GM12878 (cell line): ENCODE measurements at places on chromosomes 2 and 18.

- DNase-seq: no peak
These were observed 46.5 kb upstream of the NFU1 start for GRCh38 chr2:69483696-69484095.

- no peak for DNase-seq
These were observed 2.1 kb downstream of the PROKR1 start for GRCh38 chr2:68645523-68645922.

DNA sequence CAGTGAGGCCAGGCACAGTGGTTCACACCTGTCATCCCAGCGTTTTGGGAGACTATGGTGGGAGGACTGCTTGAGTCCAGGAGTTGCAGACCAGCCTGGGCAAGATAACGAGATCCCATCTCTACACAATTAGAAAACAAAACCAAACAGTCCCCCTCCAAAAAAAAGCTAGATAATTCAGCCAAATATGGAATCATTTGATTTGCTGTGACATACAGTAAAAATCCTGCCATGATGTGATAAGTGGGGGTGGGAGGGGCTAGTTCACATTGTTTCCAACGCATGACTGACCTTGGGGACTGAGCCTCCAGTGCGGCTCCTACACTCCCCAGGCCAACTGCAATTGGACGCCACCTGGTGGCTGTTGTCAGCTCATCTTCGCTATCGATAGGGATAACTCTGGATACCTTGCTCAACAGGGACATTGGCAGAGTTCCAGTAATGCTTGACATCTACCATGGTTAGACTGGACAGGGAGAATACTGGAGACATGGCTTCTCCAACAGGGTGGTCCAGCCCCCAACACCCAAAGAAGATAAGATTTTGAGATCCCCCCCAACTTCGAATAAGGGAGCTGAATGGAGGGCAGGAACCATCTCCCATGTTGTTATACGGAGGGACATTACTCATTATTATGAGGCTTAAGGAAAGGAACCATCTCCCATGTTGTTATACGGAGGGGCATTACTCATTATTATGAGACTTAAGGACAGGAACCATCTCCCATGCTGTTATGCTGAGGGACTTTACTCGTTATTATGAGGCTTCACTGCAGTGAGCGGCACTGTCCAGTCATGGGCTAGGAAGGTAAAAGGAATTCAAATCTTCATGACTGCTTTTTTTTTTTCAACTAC lies 135.9 kb downstream of the TGIF1 start:
- no peak for DNase-seq

GRCh38 chr2:42076357-42077225 lies 28.8 kb downstream of the PKDCC start:
- DNase-seq: no peak

DNA sequence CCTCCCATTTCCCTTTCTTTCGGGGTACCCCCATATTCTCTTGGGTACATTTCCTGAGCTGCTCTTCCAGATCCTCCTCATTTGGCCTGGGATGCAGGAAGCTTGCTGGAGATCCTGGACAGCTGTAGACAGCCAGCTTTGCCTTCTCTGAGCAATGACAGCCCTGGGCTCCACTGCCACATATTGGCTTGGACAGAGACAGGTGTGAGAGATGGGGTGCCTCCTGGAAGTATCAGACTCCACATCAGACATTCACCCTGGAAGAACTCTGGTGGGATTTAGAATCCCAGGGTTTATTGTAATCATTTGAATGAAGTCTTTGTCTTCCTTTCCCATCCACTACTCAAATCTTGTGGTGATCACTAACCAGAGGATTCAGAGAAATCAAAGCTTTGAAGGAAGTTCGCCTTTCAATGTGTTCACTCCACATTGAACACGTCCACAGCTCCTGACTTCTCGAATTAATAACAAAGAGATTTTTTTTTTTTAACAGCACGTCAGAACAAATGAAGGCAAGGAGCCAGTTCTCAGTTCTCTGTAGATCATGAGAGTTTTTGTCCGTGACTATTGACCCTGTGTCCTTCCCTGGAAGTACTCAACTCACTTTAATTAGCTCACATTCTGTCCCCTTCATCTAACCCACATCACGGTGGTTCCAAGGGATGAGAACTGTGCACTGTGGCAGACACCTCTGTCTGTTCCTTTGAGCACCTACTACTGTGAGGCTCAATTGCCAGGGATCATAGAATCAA lies 377.6 kb upstream of the TRIB2 start:
- no peak for DNase-seq

DNA sequence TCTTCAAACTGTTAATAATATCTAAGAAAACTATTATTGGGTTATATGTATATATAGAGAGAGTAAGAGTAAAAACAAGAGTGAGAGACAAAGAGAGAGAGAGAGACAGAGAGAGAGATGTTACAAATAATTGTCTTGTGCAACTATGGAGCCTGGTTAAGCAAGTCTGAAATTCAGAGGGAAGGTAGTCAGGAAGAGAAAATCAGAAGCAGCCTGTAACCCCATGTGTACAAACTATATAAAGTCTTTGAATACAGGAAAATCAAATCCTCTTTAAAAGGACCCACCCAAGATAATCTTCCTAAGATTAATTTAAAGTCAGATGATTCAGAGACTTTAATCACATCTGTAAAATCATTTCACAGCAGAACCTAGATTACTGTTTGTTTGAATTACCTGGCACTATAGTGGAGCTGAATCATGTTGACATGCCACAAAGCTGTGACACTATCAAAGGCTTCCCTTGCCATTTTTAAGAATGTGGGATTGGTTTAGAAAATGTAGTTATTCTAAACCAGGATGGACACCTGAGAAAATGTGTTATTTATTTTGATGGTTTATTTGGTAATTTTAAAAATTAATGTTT lies 301.7 kb upstream of the FSIP2 start:
- no peak for DNase-seq

GRCh38 chr2:188984680-188985079 lies 10.5 kb downstream of the COL3A1 start:
- DNase-seq: no peak

- no peak for DNase-seq
These were observed 84.7 kb downstream of the MBP start for GRCh38 chr18:77047803-77048419.

GRCh38 chr2:120390381-120391055 lies 44.6 kb downstream of the INHBB start:
- DNase-seq: no peak

GRCh38 chr2:7020059-7020458 lies 102.8 kb downstream of the RNF144A start:
- DNase-seq: no peak

GRCh38 chr2:64946769-64947247 lies 42.4 kb upstream of the SLC1A4 start:
- DNase-seq: no peak

- no peak for DNase-seq
These were observed 36.1 kb downstream of the MROH2A start for GRCh38 chr2:233814056-233814835.

DNA sequence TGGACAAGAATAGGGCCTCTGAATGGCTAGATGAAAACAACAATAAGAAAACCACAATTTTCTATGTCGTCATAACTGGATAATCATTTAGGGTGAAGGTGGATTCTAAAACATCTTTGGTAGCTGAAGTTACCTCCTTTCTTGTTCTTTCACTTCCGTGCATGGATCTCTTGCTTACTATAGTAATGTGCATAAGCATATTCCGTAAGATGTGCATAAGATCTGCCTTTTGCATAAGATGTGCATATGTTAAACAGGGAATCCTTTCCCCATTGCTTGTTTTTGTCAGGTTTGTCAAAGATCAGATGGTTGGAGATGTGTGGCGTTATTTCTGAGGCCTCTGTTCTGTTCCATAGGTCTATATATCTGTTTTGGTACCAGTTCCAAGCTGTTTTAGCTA lies 353.6 kb downstream of the MTX2 start:
- DNase-seq: no peak

DNA sequence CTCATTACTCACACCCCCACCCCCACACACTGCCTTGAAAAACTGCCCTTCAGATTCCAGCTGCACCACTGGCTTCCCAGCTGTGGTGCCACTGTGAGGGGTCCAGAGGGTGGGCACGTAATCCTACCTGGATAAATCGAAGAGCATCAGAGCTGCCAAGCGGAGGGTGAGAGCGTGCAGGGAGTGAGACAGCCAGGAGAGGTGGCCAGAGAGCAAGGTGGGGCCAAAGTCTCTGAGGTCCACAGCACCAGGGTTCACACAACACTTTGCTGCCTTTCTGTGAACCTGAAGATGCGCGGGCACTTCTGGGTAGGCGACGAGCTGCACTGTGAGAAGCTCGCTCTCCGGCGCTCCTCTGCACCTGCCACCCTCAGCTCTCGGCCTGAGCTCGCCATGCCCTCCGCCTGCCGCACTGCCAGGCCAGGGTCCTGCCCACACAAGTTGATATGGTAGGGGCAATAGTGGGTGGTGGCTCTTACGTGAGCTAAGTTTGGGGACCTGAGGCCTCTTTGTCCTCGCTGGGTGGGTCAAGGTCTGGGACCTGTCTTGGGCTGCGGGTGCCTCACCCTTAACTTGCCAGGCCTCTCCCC lies 83.9 kb downstream of the MARCO start:
- DNase-seq: no peak

GRCh38 chr2:239945751-239946561 lies 79.2 kb downstream of the NDUFA10 start:
- DNase-seq: no peak

- no peak for DNase-seq
These were observed 68.7 kb upstream of the RBM44 start for GRCh38 chr2:237729681-237730475.

DNA sequence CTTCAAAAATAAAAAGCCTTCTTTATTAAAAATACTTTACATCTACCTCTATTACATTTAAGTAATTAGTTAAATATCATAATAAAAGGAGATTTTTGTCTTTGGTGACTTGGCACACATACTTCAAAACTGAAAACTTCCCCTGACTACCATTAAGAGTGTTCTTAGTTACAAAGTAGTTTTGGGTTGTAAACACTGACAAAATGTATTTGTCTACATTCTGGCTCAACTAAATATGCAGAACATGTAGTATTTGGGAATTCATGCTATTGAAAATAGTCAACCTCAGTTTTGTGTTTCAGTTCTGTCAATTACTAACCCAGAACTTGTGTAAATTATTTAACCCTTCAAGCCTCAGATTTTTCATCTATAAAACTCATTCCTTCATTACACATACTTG lies 311.5 kb downstream of the RAD51AP2 start:
- DNase-seq: no peak

DNA sequence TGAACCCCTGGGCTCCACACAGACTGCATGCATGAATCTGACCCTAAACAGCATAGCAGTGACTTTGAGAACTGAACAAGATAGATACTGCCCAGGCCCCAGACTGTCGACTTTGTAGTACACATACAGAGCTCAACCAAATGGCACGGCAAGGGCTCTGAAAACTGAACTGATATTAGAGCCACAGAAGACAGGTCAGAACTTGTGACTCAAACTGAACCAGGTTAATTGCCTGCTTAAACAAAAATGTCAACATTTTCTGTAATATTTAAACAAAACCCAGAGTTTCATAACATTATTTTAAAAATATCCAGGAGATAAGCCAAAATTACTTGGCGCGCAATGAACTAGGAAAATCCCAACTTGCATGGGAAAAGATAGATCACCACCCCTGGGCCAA lies 260.3 kb downstream of the TPGS2 start:
- DNase-seq: peak; percentile 24

- no peak for DNase-seq
These were observed 199.7 kb downstream of the ANKRD30B start for GRCh38 chr18:14947482-14948162.

- no peak for DNase-seq
These were observed 38.4 kb downstream of the EPAS1 start for GRCh38 chr2:46335391-46336282.

- no peak for DNase-seq
These were observed 906.1 kb upstream of the SLC39A10 start for GRCh38 chr2:194750926-194751325.

DNA sequence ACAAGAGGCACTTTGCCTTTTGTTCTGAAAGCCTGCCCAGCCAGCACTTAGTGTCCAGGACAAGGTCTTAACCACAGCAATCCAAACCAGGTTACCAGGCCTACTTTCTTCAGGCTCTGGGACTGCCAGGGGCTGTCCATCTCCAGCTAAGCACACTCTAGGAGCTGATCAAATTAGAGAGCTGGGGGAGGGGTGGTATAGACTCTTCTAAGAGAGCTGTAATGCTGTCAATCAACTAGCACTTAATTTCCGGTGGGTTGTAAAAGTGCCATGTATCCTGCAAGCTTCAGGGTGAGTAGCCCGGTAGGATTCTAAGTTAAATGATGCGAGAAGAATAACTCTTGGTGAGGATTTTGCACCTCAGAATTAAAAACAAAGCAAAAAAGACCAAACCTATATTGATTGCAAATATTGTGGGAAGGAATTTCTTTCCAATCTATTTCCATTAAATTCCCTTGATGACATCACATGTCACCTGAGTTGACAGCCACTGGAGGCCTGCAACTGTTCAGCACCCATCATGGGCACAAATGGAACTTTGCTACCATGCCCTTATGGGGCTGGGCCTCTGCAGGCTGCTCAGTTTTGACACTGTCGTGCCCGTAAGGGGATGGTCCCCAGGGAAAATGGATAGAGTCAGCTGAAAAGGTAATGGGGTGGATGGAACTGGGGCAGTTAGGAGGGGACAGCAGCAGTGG lies 8.7 kb upstream of the COX7A2L start:
- no peak for DNase-seq

DNA sequence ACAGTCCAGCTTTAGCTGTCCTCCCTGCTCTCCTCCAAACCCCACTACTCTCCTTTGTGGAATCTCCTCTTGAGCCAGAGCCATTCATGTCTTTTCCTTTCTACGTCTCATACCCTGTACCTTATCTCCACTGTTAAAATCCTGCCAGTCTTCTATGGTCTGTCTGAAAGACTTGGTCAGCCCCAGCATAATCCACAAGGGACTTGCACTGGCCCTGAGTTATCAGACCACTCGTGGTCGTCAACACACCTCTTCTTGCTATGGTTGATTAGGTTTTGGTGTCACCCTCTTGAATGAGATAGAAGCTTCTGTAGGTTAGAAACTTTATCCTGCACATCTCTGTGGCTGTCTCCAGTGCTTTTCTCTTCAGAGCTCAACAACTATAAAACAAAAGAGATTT lies 56.8 kb downstream of the MYO1B start:
- no peak for DNase-seq

DNA sequence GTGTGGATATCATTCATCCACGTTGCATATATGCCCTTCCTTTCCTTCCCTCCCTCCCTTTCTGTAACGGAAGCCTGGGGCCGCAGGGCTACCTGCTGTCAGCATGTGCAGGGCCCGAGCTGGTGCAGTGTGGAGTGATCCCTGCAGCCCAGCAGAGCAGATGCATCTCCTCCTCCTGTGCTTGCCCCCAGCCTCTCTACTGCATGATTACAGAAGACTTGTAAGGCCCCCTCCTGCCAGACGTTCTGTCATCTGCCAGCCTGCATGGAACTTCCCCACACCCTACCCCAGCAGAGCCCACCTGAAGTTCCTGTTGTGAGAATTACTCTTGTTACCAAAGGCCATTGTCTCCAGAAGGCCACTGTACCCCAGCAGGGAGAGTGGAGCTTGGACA lies 67.5 kb upstream of the FOSL2 start:
- DNase-seq: no peak

GRCh38 chr18:66534110-66534509 lies 69.8 kb downstream of the CDH19 start:
- DNase-seq: no peak

GRCh38 chr2:161344692-161345091 lies 36.5 kb downstream of the PSMD14 start:
- DNase-seq: no peak
